ENCODE measurements at places on chromosomes 11 and 22.

DNA sequence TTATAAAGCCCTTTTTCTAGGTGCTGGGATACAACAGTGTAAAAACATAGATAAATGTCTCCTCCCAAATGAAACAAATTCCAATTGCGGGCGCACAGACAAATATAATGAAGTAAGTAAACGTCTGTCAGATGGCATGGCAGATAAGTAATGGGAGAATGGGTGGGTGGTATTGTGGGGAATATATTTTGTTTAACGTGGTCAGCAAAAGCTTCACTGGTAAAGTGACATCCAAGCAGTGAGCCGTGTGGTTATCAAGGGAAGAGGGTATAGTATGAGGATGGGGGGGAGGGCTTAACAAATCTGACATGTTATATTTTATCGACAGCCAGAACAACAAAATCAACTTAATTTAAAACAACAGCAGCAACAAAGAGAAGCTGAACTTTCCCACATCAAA lies 1.2 kb downstream of the SVIP start:
- no peak for DNase-seq

DNA sequence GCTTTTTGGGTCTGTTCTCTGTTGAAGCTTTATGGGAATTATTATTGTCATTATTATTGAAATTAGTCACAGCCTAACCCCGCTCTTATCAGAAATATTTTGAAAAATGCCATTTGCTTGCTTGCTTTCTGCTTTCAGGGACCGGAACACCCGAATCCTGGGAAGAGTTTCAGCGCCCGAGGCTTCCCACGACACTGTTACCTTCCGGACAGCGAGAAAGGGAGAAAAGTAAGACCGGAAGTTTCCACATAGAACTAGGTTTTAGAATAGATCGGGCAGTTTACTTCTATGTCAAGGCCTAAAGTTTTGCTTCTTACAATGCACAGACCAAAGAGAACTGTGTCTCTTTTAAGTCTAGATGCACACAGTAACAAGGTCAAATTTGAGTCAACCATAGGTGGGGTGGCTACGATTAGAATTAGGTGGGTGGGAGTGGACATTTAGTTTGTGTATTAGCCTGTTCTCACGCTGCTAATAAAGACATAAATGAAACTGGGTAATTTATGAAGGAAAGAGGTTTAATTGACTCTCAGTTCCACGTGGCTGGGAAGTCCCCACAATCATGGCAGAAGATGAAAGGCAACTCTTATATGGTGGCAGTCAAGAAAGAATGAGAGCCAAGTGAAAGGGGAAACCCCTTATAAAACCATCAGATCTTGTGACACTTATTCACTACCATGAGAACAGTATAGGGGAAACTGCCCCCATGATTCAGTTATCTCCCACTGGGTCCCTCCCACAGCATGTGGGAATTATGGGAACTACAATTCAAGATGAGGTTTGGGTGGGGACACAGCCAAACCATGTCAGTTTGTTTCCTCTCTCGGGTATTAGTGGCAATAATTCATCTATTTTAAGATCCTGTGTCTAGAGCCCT lies 12.9 kb downstream of the MPEG1 start:
- DNase-seq = no peak

DNA sequence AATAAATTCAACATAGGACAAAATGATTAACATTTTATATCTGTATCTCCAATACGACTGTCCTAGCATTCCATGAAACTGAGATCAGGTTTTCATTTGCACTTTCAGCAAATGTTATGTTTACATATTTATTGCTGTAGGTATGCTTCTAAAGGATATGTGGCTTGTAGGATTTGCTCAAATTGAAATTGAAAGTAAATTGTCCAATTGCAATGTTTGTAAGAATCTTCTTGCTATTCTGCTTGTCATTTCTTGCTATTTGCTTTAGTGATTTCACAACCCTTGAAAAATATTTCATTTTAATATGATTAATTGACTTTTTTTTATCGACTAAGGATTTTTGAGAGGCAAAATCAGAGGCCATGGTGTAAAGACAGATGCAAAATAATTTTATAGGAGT lies 904.2 kb upstream of the RAG2 start:
- DNase-seq = no peak

GRCh38 chr11:64712430-64713015 lies 10.5 kb downstream of the NRXN2 start:
- DNase-seq = peak; percentile 58

- DNase-seq = peak; percentile 44
Observed at GRCh38 chr11:3169255-3170043, 4.3 kb upstream of the OSBPL5 start.

DNA sequence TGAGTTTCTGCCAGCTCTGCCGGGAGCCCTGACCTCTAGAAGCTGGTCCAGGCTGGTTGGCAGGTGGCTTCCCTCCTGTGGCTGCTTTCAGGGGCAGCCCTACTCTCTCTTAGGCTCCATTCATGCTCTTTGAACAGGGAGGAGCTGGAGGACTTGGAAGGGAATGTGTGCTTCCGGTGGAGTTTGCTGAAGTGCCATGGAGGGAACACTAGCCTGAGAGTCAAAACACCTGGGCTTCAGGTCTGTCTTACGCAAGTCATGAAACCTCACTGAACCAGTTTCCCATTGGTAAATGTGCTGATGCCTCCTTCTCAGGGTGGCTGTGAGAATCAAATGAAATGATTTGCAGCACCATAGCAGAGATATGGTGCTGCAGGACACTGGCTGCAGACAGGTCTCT lies 224.5 kb downstream of the KIRREL3 start:
- no peak for DNase-seq

DNA sequence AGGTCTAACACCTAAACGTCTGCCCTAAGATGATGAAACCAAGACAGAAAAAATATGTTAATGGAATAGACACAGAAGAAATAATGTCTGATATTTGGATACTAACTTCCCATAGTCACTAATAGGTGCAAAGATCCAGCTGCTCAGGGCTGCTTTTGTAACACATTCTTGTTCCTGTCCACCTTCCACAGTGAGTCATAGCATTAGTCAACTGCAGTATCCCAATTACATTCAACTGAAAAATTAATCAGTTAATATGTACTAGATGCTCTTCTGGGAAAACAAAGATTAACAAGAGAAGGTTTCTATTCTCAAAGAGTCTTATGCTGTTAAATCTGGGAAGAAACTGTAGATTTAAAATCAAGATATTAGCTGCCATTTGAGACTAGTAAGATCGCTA lies 47.6 kb downstream of the HEPHL1 start:
- DNase-seq = no peak

DNA sequence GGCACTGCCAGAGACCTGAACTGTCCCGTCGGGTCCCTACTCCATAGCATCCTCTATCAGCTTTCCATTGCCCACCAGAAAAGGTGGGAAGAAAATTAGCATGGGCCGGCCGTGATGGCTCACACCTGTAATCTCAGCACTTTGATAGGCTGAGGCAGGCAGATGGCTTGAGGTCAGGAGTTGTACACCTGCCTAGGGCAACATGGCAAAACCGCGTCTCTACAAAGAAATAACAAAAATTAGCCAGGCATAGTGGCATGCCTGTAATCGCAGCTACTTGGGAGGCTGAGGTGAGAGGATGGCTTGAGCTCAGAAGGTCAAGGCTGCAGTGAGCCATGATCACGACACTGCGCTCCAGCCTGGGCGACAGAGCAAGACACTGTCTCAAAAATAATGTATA lies 3.5 kb downstream of the SLC25A18 start:
- no peak for DNase-seq

GRCh38 chr11:72642043-72642883 lies 32.0 kb downstream of the PDE2A start:
- DNase-seq = peak; percentile 23

- DNase-seq = no peak
Observed at GRCh38 chr11:27217948-27218420, 145.0 kb downstream of the CCDC34 start.

DNA sequence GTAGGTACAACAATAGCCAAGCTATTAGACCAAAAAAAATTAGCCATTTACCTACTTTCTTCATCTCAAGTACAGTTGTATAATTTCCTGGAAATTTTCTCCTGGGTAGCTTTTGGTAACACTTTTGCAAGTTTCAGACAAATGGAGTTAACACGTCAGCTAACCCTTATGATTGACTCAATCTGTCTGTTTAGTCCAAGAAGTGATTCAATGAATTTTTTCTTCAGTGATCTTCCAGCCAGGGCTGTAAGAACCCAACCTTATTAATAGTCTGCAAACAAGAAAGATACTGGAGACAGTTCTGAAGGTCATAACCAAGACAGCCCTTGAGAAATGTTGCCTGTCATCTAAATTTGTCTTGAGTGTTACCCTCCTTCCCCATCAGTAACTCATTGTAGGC lies 30.1 kb upstream of the FIBIN start:
- DNase-seq = no peak

- DNase-seq = no peak
Observed at GRCh38 chr22:43923191-43923590, 414 bp upstream of the PNPLA3 start.

DNA sequence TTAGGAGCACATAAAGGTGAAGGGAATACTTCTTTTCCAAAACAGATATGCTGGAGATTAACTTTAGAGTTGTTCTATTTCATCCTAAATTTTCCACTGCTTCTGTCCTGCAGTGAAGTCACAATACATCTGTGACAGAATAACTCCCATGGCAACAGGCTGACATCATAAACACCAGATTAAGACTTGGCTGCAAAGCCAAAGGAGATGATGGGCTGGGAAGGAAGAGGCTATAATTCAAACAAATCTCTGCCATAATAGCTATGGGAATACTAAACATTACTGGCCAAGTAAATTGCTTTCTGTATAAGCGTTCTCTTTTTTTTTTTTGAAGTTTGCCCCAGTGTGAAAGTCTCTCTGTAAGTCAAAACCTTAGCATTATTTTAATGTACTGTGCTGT lies 107.7 kb downstream of the CADM1 start:
- DNase-seq = no peak
